ENCODE measurements at places on chromosomes 1 and 21.

DNA sequence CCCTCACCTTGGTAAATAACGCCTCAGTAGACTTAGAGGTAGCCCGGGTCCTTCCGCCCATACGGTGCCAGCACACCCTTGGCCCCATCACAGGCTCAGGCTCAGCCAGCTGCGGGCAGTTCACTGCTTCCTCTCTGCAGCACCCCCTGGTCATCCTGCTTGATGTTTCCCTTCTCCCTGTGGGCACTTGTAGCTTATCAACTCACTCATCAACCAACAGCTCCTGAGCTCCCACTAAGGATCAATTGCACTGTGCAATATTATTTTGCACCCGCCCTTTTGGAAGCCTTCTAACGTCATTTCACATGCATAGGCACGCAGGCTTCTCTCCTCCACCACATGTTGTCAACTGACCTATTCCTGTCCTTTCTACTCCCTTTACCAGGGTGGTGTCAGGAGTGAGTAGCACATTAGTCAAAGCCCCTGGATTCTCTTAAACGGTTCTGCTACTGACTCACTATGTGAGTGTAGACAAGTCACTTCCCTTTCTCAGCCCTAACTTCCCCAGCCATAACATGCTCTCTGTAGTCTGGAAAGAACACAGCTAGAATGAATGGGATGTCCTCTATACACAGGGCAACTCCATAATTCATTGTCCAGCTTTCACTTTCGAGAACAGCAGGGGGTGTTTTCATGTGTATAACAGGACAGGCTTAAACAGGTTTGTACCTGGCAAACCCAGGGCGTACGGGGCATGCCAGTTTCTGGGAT lies 47.1 kb upstream of the IRF2BP2 start:
- DNase-seq: peak; percentile 98

DNA sequence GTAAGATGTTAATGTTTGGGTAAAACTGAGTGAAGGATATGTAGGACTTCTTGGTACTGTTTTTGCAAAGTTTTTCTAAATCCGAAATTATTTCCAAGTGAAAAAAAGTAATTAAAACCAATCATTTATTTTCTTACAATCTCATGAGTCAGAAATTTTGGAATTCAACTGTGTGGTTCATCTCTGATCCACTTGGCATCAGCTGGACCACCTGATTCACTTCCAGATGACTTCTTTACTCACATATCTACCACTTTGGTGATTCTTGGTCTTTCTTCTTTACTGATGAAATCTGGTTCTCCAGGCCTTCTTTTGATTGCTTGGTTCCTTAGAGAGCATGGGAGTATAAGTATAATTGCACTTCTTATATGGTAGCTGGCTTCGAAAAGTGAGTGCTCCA lies 254.9 kb upstream of the CACYBP start:
- DNase-seq: no peak

GRCh38 chr1:62084310-62084890 lies 110.2 kb upstream of the L1TD1 start:
- no peak for DNase-seq

DNA sequence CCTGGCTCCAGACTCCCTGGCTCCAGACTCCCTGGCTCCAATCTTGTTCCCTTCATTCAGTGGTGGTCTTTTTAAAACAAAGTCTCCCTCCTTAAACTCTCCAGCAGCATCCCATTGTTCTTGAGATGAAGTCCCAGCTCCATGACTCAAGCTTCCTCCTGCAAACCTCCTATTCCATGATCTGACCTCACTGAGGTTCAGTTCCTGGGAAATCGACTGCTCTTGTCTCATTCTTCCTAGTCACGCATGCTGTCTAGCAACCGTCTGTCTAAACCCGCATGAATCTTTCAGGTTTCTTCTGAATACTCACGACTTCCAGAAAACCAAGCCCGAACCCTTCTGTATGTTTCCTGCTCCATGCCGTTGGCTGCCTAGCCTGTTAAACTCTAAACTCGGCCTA lies 91.9 kb downstream of the RAVER2 start:
- no peak for DNase-seq

- DNase-seq: no peak
Observed at GRCh38 chr1:118396829-118397495, 211.9 kb upstream of the SPAG17 start.

- DNase-seq: no peak
Observed at GRCh38 chr1:118247593-118247992, 62.6 kb upstream of the SPAG17 start.

All from suppressor macrophage treated with lipopolysaccharide for 4 hours (primary cell).